SK-MEL-5 (cell line): ENCODE measurements at places on chromosomes 6 and 20. TPM values are rescaled to one million over a fixed set of nuclear protein-coding genes. Genes with fewer than 3 reads are reported as not detected.

DNA sequence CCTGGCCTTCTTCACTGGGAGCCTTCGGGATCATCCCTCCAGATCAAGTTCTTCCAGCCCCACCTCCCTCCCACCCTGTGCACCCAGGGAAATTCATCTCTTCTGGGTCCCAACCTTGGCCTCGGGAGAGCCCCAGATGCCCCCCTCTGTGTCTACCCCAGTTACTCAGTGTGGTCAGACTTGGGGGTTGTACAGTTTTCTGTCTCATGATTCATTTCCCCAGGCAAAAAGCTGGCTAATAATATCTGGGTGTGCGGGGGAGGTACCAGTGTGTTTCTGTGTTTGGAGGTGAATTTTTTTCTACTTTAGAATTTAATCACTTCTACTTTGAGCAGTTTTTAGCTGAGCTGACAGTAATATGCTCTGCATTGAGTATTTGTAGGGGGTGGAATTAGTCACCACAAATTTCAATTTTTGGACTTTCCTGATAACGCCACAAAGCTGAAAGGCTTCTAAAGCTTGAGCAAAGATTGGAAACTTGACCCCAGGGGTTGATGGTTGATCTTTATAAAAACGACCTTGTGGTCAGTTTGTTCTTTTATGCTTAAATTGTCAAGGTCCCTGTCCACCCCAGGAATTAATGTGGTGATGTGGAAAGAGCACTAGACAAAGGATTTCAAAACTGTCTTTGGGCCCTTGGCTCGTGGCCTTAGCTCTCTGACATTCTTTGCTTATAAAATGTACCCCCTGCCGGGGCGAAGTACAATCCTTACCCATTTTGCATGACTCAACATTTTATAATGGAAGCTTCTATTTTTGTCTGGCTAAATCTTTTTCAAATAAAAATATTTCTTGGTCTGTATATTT lies 284.7 kb upstream of the TAB2 start:
- no peak for DNase-seq

Gene SPDEF
- not detected in 2 replicates for total RNA-seq

GRCh38 chr20:25992146-25992545 lies 295.5 kb upstream of the ZNF337 start:
- DNase-seq = no peak

DNA sequence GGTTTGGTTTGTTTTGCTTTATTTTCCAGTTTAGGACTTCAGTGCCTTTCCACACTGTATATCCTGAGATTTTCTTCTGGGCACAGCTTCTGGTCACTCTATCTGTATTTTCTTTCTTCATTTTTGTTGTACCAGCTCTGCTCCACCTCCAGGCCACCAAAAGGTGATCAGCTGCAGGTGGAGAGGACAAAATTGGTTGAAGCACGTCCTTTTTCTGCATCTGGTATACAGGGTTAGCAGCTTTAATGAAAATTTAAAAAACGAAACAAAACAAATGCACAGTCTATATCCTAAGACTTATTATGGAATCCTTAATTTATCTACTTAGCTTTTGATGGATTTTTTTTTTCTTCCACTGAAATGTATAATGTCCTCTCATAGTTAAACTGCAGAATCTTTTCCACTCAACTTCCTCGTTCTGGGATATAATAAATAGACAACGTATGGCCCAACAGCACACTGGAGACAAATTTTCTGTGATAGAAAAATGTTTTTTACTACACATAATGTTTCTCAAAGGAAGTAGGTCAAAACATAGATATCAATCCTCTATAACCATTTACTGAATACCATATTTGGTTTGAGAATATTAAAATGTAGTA lies 10.7 kb upstream of the SOBP start:
- DNase-seq = no peak

- DNase-seq = no peak
Observed at GRCh38 chr6:41051873-41052272, 1.1 kb upstream of the APOBEC2 start.

Gene ASIP
- total RNA-seq = 0.55 TPM in 1 of 2 replicates, not detected in the other

- no peak for DNase-seq
Observed at GRCh38 chr6:124008000-124008987, 204.6 kb downstream of the NKAIN2 start.

DNA sequence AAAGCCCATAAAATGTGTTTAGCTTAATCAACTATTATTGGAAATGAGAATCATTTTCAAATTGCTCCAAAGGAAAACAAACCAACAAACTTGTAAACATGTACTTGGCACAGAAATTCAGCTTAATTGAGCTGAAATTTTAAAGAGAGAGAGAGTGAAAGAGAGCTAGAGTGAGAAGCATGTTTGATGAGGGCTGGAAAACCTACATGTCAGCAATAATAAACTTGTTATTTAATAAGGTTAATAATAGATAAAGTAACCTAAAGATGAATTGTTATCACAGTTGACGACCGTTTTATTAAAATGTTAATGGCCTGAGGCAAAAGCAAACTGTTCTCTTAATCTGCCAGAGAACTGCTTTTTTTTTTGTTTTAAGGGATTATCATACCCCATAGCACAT lies 496.1 kb downstream of the RNF144B start:
- no peak for DNase-seq

DNA sequence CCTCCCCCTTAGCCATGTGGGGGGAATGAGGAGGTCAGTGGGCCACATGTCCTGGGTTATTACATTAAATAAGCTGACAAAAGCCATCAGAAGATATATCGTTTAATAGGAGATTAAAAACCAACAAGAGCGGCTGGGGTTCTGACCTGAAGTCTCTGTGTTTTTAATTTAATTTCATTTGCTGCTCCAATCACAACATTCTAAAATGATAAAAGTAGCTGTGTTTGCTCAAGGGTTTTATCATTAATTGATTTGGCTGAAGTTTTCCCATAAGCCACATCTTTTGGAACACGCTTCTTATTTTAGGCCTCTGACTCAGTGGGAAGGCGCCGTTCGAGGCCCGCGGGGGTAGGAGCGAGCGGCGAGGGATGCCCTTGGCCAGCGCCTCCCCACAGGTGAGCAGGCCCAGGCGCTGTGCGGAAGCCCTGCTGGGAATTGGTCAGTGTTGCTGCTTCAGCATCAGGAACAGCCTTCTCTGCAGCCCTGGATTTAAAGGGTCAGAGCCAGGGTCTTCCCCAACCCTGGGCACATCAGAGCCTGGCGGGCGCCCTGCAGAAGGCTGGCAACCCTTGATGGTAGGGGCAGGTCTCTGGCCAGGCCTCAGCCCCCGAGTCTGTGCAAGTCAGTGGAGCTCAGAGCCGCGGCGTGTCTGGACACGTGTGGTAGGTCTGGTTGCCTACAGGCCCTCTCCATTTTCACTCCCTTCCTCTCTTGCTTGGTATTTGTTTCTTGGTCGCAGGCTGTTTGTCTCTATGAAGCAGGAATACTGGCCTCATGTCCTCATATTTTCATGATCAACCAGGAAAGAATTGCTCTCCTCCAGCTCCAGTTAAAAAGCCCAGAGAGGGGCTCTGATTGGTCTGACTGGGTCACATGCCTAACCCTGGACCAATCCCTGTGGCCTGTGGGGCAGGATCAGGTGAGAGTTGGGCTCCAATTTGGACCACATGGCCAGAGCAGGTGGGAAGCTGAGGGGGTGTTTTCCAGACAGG lies 30.9 kb upstream of the MLN start:
- no peak for DNase-seq

- no peak for DNase-seq
Observed at GRCh38 chr6:64217721-64218620, 582.4 kb downstream of the PHF3 start.

DNA sequence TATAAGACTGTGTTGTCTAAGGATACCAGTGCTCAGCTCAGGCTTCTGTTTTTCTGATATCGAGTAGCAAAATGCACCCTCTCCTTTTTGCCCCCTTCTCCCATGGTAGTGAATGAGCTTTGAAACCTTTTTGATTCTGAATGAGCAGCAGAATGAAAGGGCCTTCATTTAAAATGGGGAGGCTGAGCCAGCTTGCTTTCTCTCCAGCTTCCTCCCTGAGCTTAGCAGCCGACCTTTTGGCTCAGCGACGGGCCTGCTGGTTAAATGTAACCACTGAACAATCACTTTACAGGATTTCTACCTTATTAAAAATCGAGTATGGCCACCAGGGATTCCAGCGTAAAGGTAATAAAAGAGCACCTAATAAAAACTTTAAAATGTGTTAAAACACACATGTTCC lies 133.7 kb upstream of the SPACA1 start:
- DNase-seq = no peak

DNA sequence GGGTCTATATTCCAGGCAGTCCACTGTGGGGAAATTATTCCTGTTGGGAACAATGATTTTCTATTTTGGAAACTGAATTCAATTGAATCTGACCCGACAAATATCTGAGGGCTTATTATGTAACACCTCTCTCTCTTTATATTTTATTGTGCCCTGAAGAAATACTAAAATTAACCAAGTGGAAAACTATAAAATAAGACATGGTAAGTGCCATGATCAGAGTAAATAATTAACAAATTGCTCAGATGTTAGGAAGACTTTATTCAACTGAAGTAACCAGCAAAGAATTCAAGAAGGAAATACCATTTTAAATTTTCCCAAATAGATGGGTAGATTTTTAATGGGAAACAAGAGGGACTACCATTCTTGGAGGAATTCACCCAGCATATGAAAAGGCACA lies 632.9 kb downstream of the MAFB start:
- DNase-seq = no peak

- DNase-seq = no peak
Observed at GRCh38 chr20:63320041-63320511, 27.1 kb downstream of the COL20A1 start.

GRCh38 chr6:148620579-148621298 lies 126.1 kb upstream of the UST start:
- no peak for DNase-seq

DNA sequence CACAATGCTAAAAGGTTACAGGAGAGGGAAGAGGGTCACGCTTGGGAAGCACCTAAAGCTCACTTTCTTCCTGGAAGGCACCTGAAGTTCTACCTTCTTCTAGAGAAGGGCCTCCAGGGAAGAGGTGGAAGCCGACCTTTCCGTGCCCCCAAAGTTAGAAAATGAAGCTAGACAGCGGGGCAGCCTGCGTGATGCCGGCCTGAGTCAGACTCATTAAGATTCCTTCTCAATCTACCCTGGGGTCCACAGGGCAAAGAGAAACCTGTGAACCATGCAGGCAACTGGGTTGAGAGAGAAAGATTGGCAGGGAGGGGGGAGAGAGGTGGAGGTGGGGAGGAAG lies 54.8 kb upstream of the CCDC167 start:
- no peak for DNase-seq

Gene SLC22A2
- total RNA-seq = not detected in 2 replicates
